Activated CD4-positive, alpha-beta T cell treated with anti-CD3 and anti-CD28 coated beads, Interleukin-2, Interleukin-6, amounts not matched to agents 100 ng/mL and 50 ng/mL, durations not matched to agents 16 hours and 8 hours (primary cell): ENCODE measurements at places on chromosomes 2 and 18.

DNA sequence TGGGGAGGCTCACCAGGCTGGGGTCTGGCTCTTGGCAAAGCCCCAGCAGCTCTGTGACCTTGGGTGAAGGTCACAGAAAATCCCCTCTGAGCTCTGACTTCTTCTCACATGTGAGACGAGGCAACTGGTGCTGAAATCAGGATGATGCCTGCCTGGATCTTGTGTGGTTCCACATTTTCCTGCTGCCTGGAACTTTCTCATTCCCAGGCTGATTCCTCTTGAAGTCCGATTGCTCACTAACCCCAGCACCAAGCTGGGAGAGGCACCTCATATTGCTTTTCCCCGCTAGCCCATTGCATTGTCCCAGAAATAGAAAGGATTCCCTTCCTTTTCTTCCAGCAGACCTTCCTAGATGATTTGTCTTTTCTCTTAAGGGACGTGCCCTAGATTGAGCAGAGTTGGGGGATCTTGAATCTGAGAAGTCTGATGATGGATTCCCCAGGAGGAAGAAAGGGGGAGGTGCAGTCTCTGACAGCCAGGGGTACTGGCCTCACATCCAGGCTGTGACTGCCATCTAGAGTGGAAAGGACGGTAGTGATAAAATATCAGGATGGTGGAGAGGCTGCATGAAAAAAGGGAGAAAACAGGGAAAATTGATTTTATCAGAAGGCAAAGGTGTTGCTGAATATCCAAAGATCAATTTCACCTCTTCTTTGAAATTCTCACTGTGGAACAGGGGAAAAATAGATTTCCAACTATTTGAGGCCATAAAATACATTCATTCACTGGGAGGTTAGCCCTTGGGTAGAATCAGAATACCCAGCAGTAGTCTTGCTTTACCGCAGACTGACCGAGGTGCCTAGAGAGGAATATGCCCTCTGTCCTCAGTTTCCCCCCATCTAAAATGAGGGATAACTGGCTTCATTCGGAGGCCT, 96.3 kb downstream of the FAM210A start:
- peak; percentile 71 for DNase-seq

DNA sequence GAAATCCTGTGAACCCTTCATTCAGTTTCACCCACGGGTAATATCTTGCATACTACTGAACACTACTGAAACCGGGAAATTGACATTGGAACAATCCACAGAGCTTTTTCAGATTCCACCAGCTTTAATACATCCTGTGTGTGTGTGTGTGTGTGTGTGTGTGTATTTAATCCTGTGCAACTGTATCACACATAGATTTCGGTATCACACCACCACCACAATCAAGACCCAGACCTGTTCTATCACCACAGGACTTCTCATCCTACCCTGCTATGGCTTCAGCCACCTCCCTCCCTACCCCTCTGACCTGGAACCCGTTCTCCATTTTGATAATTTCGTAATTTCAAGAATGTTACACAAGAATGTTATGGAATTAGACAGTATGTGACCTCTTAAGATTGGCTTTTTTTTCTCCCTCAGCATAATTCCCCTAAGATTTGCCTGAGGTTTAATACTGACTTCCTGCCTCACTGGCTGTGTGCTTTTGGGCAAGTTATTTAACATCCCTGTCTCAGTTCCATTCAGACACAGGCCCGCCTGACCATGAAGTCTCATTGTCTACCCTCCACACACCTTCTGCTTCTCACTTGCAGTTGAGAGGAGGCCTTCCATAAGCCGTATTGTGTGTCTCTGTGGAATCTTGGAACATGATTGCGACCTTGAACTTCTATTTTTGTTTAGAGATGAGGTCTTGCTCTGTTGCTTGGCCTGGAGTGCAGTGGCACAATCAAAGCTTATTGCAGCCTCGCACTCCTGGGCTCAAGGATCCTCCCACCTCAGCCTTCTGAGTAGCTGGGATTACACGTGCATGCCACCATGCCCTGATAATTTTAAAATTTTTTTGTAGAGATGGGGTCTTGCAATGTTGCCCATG, 14.4 kb upstream of the TMEM131 start:
- DNase-seq = no peak

- no peak for DNase-seq
Measured at GRCh38 chr2:11314487-11314886, 29.9 kb downstream of the ROCK2 start.

DNA sequence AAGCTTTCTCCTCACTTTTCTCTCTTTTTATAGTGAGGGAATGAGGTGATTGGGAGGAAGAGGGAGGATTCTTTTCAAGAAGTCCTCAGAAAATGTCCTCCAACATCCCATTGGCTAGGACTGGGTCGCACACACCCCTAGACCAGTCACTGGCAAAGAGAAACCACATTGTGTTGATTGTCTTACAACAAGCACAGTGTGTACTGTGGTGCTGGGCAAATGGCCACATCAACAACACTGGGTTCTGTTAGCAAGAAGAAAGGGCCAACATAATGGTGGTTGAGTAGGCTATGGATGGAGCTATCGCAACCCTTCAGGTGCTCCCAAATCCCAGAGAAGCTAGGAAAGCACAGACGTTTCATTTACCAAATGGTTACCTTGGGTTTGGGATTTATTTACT, 18.7 kb upstream of the PTPN4 start:
- no peak for DNase-seq

- peak; percentile 42 for DNase-seq
Measured at GRCh38 chr2:171346723-171347557, 86.8 kb downstream of the METTL8 start.

DNA sequence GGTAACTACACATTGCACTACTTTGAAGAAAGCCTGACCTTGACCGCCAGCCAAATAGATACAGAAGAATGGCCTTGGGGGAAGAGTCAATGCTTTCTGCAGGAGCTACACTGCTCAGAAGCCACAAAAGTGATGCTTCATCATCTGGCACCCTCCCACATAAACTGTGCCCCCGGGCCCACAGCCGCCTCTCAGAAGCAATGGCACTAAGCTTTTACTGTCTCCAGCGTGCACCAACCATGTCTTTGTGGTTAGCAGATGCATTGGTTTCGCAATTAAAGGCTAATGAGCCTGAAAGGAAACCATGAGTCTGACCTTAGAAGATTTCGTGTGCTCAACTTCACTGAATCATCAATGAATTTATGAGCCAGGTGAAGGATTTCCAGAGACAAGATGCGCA, 209.4 kb upstream of the TRIB2 start:
- peak; percentile 88 for DNase-seq

GRCh38 chr2:119758881-119759450, 756 bp upstream of the PTPN4 start:
- DNase-seq = no peak

DNA sequence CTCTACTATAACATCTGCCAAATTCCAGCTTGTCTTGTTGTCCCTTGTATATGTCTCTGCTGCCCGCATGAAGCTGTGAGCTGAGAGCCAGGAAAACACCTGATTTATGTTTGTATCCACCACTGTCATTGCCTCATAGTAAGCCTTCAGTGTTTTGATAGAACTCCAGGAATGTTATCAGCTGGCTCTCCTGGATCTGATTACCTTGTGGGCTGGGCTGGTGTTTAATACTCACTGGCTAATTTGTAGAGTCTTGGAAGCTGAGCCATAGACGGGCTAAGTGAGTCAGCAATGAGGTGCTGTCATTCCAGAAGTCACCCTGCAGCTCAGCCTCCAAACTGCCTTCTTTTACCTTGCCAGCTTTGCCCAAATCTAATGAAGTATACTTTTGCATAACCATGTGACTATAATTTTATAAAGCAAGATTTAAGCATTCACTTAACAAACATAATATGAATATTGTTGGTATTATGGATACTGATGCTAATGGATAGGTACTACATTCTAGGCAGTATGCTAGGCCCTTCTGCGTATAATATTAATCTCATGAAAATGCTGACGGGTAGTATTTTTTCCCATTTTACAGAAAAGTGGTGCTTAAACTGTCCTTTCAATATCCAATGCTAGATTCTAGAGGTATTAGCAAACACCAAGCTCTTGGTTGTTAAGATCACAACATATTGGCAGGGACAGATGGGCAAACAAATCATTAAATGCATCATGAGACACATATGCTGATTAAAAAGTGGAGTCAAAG, 62.7 kb upstream of the GATA6 start:
- DNase-seq = no peak

- no peak for DNase-seq
Measured at GRCh38 chr2:161119483-161119882, 40.7 kb upstream of the TANK start.

DNA sequence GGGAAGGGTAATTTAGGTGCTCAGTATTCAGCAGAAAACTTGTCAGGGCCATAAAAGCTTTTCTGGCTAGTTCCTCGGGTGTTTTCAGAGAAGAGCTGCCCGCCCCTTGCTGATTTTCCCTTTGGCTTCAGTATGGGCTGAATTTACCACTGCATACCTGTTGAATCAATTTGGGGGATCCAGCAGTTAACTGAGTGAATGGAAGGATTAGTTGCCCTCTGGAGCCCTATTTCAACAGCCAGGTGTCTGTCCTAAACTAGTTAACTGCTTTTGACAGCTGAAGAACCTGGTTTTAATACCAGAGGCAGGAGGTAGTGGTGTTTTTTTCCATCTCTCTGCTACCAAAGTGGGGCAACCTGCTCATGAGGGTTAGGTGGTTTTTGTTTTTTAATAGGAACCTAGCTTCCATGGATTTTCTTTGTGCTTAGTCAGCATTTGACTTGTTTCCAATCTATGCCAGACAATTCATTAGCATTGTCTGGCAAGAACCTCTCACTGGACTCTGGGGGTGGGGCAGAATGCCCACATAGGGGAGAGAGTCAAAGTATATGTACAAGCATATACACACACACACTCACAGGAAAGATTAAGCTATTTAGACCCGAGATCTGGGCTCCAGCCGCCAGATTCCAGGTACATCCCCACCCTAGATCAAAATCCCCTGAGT, 166.5 kb upstream of the SIX3 start:
- DNase-seq = no peak

DNA sequence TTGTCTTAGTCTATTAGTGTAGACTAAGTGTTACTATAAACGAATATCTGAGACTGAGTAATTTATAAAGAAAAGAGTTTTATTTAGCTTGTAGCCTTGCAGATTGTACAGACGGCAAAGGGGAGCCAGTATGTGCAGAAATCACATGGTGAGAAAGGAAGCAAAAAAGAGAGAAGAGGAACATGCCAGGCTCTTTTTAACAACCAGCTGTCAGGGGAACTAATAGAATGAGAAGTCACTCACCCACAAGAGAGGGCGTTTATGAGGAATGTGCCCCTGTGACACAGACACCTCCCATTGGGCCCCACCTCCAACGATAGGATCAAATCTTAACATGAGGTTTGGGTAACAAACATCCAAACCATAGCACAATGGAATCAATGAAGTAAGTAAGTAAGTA, 20.6 kb upstream of the ZNF804A start:
- no peak for DNase-seq

DNA sequence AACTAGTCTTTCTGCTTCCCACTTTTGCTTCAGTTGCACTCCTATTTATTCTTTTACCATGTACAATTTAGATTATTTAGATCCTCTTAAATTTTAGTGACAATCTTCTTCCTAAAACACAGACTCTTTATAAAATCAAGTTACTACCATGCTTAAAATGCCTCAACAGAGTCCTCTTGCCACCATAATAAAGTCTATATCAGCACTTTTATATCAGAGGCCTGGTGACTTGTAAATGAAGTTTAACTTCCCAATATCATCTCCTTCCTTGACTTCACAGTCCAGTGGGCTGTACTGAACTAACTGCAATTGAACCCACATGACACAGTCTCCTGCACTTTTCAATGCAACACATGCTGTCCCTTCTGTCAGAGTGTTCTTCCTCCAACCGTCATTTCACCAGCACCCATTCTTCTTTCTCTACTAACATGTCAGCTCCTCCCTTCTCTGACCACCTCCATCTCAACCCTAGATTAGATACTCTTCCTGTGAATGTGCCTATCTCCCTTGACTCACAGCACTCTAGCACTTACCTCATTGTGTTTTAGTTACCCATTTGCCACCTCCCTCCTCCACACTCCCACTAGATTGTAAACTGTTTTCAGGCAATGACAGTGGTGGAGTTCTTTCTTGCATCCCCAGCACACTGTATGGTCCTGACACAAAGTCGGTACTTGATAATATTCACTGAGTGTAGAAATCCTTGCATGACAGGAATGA, 414.9 kb downstream of the SATB2 start:
- DNase-seq = no peak

GRCh38 chr2:179250095-179250494, 14.5 kb downstream of the SESTD1 start:
- DNase-seq = no peak

GRCh38 chr2:227674485-227674884, 7.9 kb downstream of the SCYGR5 start:
- DNase-seq = no peak
